ENCODE measurements at places on chromosomes 2 and 18. TPM values are rescaled to one million over a fixed set of nuclear protein-coding genes. Genes with fewer than 3 reads are reported as not detected.

DNA sequence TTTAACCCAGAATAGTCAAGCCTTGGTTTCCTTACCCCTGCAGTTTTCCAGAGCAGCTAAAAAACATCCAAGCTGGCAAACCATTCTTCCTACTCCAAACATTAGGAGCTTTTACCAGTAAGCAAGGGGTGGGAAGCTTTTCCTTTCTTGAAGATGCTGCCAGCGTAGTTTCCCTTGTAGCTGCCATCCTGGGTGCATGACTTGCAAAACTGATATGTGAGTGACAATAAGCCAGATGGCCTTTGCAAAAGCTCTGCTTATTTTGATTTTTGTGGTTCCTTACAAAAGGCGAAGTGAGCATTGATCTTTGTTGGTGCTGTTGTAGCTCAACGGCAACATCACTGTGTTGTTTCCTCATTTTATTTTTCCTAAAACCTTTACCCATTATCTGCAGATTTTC, 138.8 kb downstream of the WDSUB1 start:
- no peak for DNase-seq

GRCh38 chr2:71510196-71510807, 56.9 kb downstream of the DYSF start:
- peak; percentile 20 for DNase-seq

GRCh38 chr2:88627055-88627855, at the start of gene EIF2AK3:
TSS of gene EIF2AK3 (minus strand) at chr2:88627464. CDS start at chr2:88627274, 190 bp downstream.
- DNase-seq: peak; percentile 100

GRCh38 chr2:41579806-41580205, 468.0 kb upstream of the PKDCC start:
- no peak for DNase-seq

- DNase-seq: no peak
Measured at GRCh38 chr2:176795823-176796222, 416.8 kb upstream of the HNRNPA3 start.

GRCh38 chr2:14569294-14569693, 63.2 kb upstream of the LRATD1 start:
- DNase-seq: no peak

COL4A3 gene
- polyA plus RNA-seq: 0.19 TPM

USP34 gene
- 102 TPM for polyA plus RNA-seq

ASPRV1 gene
- polyA plus RNA-seq: 1.5 TPM

SPIRE1 gene
- 6.7 TPM for polyA plus RNA-seq

All from large intestine (tissue), 12 donors.